ENCODE measurements at places on chromosomes 5 and 9.

DNA sequence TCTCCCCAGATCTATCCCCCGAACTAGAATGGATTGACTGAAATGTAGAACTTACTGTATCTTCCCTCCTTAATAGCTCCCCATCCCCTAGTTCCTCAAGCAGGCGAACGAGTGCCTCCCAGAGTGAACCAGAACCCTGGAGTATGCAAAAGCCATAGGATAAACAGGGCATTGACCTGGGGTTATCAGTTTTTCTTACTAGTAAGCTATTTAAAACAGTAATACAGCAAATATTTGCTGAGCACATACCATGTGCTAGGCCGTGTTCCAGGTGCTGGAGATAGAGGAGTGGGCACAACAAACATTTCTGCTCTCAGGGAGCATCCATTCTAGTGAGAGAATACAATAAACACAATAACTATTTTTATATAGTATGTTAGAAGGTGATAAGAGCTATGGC is 1.8 kb downstream of the SKP2 start:
- no peak for ATAC-seq

- peak; percentile 4 for ATAC-seq
Measured at GRCh38 chr5:773517-774264, 10.8 kb downstream of the ZDHHC11B start.

- no peak for ATAC-seq
Measured at GRCh38 chr5:73812962-73813588, 187.1 kb downstream of the ARHGEF28 start.

DNA sequence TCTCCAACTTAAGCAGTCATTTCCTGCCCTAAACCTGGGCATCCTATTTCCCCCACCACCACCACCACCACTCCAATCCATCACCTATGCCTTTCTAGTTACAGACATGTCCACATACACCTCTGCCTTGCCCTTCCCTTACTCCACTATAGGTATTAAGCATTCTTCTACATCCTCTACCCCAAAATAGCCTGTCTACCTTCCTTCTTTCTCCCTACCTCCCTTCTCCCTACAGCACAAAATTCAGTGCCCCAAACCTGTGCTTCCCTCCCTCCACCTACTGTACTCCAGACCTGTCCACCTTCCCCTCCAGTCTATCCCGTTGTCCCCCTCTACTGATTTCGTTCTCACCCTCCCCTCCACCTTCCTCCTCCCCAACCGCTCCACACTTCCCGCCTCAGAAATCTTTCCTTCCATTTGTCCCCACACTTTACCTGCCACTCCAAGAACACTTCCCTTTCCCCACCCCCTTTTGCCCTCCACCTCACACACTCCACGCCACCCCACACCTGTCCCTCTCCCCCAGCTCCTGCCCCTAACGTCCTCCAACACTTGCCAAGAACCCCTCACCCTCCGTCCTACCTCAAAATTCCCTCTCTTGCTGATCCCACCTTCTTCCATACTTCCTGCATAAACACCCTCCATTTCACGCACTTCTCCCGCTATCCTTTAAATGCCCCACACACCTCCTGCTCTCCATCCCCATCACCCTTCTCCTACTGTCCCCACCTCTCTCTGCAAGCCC is 1.6 kb downstream of the STRBP start:
- no peak for ATAC-seq

- ATAC-seq = no peak
Measured at GRCh38 chr5:80739496-80739895, 84.7 kb upstream of the DHFR start.

DNA sequence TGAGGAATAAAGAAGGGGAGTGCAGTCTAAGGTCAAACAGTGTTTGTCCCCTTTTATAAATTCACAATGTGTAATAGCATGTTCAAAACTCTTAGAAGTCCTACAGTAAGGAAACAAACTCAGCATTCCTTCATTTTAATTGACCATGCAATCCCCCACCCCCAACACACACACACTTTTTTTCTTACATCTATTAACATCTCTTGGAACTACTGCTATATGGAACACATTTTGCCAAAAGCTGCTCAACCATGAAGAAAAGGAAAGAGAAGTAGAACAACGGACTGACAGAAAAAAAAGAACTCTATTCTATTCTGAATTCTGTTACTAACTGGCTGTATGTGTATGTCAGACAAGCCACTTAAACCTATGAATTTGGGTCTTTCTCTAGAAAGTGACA is 2.8 kb upstream of the CTNNAL1 start:
- no peak for ATAC-seq

DNA sequence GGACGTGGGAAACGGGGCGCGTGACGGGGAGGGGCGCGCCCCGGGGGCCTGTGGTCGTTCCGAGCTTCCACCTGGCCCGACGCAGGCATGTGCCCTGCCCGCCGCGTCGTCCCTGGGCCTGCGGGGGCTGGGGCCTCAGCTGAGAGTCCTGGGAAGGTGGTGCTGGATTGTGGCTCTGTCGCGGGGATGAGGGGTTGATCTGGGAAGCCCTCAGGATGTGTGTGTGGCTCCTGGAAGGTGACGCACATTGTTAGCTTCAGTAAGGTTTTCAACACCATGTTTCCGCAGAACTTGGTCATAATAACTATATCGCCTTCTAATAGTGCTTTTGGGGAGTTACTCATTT is 589.1 kb downstream of the MTRR start:
- peak; percentile 42 for ATAC-seq

GRCh38 chr9:109064963-109065702 is 51.8 kb upstream of the CTNNAL1 start:
- no peak for ATAC-seq

GRCh38 chr9:133632806-133633680 is 3.1 kb upstream of the DBH start:
- ATAC-seq = no peak

GRCh38 chr9:136220017-136220729 is 15.2 kb upstream of the LHX3 start:
- ATAC-seq = no peak

GRCh38 chr9:113511856-113512761 is 48.6 kb downstream of the RGS3 start:
- ATAC-seq = peak; percentile 80

GRCh38 chr5:1317921-1318565 is 23.2 kb upstream of the TERT start:
- ATAC-seq = no peak

- ATAC-seq = no peak
Measured at GRCh38 chr5:163503106-163504078, 2.0 kb upstream of the MAT2B start.

DNA sequence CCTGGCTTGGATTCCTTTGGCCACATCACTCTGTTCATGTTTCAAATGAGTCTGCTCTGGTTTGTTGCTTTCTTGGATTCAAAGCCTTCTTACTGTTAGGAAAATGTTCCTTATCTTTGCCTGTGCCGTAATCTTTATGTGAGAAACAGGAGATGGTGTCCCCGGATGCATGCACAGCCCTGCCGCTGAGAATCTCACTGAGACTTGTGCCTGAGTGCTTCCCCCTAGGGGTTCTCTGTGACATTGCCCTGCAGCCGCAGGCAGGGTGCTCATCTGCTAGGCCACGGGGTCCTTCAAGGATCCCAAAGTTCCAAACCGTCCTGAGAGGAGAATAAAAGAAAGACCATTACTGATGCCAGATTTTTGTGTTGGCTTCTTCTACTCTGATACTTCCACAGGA is 81.4 kb upstream of the ANKRD55 start:
- peak; percentile 71 for ATAC-seq

- no peak for ATAC-seq
Measured at GRCh38 chr9:71524516-71524915, 243.8 kb downstream of the CEMIP2 start.

- ATAC-seq = no peak
Measured at GRCh38 chr5:88145221-88145610, 123.4 kb downstream of the TMEM161B start.

Data from stimulated activated memory B cell treated with anti-CD40 and anti-IgM and Interleukin-4, amounts not matched to agents 10 μg/mL and 1 μg/mL and 100 μg/mL, for 72 hours (primary cell).